Astrocyte (in vitro differentiated cells and primary cell): ENCODE measurements at places on chromosomes 6 and 20. TPM values are rescaled to one million over a fixed set of nuclear protein-coding genes. Genes with fewer than 3 reads are reported as not detected.

DNA sequence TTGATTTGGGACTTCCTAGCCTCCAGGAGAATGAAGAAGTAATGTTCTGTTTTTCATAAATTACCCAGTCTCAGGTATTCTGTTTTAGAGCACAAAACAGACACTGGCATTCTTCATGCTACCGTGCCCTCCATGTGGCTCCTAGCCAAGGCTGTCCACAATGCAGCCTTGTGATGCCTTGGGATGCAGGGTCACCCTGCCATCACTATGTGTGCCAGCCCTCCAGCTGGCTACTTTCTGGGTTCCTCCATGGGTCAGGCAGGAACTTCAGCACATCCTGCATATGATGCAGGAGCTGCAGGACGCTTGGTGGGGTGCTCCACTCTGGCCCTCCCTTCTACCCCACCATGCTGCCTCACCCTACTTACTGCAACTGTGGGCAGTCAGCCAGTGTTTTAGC is 38.0 kb upstream of the FAM50B start:
- DNase-seq: no peak

The ID1 gene
- total RNA-seq: 73.7 and 76.7 TPM in 2 replicates

DNA sequence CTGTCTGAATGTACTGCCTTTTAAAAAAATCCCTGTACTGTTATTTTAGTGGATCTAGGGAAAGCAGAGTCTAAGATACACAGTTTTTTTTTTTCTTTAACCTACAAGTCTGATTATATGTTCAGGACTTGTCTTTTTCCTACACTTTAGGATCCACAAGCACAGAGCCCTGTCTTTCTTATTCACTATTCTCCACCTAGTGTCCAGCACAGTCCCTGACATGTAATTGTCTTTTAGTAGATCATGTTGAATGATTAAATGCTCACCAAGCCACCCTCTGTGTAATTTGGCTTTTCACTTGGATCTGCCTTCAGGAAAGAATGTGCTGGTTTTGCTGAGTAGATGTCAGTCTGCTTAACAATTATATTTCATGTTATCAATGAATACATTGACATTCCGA is 35.8 kb upstream of the YWHAB start:
- DNase-seq: no peak

The PAQR8 gene
- 1.2 and 1.5 TPM in 2 replicates for total RNA-seq

GRCh38 chr6:161954077-161954476 is 680.2 kb upstream of the AGPAT4 start:
- peak; percentile 47 for DNase-seq

DNA sequence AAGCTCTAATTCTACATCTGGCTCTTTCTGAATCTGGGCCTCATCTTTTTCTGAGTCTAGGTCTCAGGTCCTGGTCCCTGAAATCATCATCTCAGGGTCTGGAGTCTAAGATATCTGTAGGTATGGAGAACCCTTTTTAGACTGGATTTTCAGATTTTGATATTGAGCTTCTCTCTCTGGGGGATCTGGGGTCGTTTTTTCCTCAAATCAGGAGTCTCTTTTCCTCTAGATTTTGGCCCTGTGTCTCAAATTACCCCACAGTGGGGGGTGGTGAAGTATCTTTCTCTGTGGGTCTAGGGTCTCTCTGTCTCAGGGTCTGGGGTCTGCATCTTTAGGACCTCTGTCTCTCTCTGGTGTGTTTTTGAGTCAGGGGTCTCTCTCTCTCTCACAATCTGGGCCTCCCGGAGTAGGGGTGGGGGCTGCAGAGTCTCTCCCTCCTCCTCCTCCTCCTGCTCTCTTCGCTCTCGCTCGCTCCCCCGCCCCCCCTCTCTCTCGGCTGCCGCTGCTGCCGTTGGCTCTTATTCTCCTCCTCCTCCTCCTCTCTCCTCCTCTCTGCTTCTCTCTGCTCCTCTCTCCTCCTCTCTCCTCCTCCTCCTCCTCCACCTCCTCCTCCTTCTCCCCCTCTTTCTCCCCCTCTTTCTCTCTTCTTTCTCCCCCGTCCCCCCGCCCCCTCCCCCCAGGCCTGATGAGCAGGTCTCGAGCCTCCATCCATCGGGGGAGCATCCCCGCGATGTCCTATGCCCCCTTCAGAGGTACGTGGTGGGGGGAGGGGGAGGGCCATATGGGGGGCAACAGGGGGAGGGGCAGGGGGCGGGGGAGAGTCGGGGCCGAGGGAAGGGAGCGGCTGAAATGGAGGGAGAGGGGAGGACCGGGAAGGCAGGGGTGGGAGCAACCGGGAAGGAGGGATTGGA is at the start of gene SYNGAP1:
SYNGAP1 (plus strand) TSS at position 486 of the 911 bp plus-strand sequence; CDS start at position 686, 200 bp downstream.
- peak; percentile 57 for DNase-seq

- peak; percentile 96 for DNase-seq
These were observed 528.2 kb upstream of the MARCKS start for GRCh38 chr6:113328886-113329381.

The AGPAT1 gene
- 94.8 and 98.1 TPM in 2 replicates for total RNA-seq

GRCh38 chr6:157830354-157831017 is 7.4 kb downstream of the SNX9 start:
- DNase-seq: peak; percentile 52

GRCh38 chr20:24507182-24507853 is 37.9 kb downstream of the SYNDIG1 start:
- no peak for DNase-seq

- peak; percentile 17 for DNase-seq
These were observed 73.7 kb downstream of the SLC22A3 start for GRCh38 chr6:160421854-160422253.

GRCh38 chr6:74570044-74570443 is 635.8 kb downstream of the COL12A1 start:
- no peak for DNase-seq

GRCh38 chr6:16162003-16162402 is 33.1 kb downstream of the MYLIP start:
- no peak for DNase-seq

DNA sequence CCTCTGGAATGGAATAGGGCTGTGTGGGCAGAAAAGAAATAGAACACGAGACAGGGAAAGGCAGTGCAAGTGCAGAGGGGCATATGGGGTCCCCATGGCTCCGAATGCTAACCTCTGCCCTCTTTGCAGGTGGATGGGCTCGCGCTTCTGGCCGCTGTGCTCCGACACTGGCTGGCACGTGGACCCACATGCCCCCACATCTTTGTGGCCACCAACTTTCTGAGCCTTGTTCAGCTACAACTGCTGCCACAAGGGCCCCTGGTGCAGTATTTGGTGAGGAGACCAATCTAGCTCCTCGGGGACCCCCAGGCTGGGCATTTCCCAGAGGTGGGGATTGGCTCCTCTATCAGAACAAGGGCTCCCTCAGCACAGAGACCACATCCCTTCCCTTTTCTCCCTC is 1.1 kb upstream of the SAPCD1 start:
- DNase-seq: no peak

The CCN6 gene
- total RNA-seq: not detected in 2 replicates

DNA sequence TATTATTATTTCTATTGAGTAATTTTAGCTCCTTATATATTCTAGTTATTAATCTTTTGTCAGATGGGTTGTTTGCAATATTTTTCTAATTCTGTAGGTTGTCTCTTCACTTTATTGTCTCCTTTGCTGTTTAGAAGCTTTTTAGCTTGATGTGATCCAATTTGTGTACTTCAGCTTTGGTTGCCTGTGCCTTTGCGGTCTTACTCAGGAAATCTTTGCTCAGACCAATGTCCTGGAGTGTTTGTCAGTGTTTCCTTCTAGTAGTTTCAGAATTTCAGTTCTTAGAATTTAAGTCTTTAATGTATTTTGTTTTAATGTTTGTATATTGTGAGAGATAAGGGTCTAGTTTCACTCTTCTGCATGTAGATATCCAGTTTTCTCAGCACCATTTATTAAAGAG is 916.0 kb upstream of the EYS start:
- DNase-seq: no peak

The MRAP2 gene
- total RNA-seq: 0.12 and 0.20 TPM in 2 replicates

DNA sequence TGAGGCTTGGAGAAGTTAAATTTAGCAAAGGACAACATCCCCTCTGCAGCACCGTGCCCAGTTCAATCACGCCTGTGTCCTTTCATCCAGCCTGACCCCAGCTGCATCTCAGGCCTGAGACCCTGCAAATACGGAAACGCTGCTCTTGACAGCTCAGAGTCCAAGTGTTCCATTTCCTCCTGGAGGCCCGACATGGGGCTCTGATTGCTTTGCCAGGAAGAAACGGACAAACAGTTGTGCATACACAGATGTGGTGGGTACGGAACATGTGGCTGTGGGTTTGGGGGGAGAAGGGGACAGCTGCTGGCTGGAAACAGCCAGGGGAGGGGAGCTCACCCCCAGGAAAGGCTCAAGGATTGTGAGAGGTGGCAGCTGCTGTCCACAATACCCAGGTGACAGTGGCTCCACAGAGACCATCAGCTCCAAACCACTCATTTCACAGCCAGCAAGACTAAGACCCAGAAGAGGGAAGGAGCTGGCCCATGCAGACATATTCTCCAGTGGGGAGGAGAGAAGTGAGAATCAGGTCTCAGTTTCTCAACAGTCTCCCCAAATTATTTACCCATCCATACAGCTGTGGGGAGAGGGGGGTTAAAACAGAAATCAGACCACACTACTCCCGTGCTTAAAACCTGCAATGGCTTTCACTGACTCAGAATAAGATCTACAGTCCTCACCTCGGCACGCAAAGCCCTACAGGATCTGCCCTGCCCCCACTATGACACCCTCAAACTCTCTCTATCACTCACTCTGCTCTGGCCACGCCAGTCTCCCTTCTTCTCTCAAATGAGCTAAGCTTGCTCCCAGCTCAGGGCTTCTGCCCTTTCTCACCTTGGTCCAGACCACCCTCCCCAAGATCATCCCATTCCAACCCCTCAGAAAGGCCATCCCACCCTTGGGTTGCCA is 89.1 kb downstream of the PREX1 start:
- DNase-seq: no peak

DNA sequence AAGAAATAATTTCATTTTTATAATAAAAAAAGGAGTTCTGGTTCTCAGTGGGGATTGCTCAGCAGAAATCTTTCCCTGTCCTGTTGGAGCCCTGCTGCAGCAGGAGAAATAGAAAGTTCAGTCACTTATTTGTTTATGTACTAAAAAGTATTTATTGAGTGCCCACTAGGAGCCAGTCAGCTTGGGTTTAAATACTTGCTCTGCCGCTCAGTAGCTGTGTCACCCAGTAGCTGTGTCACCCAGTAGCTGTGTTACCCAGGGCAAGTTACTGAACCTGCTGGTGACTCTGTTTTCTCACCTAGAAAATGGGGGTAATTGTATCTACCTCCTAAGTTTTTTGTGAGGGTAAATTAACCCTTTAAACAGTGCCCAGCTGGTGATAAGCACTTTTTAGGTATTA is 32.9 kb downstream of the FOXF2 start:
- no peak for DNase-seq

DNA sequence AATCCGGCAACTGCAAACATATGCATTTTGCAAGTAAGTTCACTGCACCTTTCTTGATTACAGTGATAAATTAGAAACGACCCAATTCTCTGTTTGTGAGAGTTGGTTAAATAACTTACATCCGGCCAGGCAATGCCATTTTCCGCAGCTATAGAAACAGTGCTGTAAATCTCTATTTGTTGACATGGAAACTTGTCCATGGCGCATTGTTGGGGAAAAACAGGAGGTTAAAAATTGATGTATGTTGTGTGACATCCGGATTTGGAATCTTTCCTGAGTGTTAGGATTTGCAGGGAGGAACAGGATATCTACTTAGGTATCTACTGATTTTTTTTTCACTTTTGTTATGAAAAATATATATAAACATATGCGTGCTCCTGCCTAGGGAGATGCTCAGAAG is 66.5 kb downstream of the DLGAP4 start:
- no peak for DNase-seq

DNA sequence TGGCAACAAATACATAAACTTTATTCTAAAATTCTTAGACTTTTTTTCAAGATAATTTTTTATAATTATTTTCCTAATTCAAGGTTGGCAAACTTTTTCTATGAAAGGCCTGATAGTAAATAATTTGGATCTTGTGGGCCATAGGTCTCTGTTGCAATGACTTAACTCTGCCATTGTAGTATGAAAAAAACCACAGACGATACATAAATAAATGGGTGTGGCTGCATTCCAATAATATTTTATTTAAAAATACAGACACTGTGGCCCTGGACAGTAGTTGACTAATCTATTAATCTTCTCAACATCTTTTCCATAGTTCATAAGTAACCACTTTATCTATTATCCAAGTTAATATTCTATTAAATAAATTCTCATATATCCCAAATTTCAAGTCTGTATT is 281.1 kb downstream of the SYNE1 start:
- no peak for DNase-seq

The IPCEF1 gene
- 0.16 and 0.24 TPM in 2 replicates for total RNA-seq

DNA sequence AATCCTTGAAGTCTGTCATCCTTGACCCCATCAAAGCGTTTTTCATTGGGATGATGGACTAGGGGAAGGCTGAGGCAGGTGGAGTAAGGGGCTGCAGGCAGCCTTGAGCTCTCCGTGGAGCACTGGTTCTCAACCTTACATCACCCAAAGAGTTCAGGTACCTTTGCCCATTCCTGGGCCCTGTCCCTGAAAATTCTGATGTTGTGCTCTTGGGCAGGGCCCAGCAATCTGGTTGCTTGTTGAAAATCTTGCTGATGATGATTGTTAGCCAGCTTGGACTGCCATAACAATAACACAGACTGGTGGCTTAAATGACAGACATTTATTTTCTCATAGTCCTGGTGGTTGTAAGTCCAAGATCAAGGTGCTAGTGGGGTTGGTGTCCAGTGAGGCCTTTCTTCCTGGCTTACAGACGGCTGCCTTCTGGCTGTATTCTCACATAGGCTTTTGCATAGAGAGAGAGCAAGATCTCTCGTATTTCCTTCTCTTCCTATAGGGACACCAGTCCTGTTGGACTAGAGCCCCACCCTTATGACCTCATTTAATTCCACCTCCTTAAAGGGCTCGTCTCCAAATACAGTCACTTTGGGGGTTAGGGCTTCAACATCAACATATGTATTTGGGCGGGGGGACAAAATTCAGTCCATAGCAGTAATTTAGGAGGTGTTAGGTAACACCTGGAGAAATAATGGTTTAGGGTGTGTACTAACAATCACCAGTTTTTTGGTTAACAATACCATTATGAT is 104.9 kb downstream of the PLEKHG1 start:
- no peak for DNase-seq

DNA sequence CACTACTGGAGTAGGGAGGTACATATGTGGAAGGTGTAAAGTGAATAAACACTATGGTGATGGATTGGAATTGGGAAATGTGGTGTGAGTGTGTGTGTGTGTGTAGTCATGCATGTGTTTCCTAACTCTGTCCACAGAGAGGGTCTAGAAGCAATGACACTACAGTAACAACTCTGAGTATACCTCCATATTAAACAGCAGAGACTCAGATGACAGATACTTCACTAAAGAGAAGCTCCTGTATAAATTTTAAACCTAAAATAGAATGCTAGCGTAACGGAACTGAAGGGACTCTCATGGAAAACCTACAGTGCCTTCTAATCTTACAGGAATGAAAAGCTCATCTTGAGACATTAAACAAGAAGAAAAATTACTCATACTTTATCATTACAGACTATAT is 150.5 kb downstream of the SLC16A10 start:
- no peak for DNase-seq

The NEDD9 gene
- 37.3 and 39.6 TPM in 2 replicates for total RNA-seq

The FAM135A gene
- total RNA-seq: 8.4 and 10.0 TPM in 2 replicates

- no peak for DNase-seq
These were observed 45.4 kb upstream of the QKI start for GRCh38 chr6:163369141-163369540.

GRCh38 chr6:104771258-104771832 is 88.4 kb downstream of the HACE1 start:
- peak; percentile 8 for DNase-seq
